Right forelimb (tissue), 1 donor: ENCODE measurements at places on chromosomes 7 and 10.

DNA sequence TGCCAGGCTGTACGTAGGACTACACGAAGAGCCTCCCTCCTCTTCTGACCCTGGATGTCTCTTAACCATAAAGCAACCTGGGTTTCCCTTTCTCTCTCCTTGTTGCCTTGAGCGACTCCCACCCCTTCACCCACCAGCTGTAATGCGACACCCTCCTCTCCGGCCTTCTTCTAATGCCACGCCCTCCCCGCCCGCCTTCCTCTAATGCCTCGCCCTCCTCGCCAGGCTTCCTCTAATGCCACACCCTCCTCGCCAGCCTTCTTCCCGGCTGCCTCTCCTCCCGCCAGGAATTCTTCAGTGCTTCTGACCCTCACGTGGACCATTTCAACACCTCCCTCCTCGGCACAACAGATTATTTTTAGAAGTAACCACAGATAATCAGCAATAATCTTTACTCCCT is 348.5 kb upstream of the SHH start:
- no peak for DNase-seq

- no peak for DNase-seq
These were observed 1690.0 kb upstream of the LRRTM3 start for GRCh38 chr10:65235846-65236245.

DNA sequence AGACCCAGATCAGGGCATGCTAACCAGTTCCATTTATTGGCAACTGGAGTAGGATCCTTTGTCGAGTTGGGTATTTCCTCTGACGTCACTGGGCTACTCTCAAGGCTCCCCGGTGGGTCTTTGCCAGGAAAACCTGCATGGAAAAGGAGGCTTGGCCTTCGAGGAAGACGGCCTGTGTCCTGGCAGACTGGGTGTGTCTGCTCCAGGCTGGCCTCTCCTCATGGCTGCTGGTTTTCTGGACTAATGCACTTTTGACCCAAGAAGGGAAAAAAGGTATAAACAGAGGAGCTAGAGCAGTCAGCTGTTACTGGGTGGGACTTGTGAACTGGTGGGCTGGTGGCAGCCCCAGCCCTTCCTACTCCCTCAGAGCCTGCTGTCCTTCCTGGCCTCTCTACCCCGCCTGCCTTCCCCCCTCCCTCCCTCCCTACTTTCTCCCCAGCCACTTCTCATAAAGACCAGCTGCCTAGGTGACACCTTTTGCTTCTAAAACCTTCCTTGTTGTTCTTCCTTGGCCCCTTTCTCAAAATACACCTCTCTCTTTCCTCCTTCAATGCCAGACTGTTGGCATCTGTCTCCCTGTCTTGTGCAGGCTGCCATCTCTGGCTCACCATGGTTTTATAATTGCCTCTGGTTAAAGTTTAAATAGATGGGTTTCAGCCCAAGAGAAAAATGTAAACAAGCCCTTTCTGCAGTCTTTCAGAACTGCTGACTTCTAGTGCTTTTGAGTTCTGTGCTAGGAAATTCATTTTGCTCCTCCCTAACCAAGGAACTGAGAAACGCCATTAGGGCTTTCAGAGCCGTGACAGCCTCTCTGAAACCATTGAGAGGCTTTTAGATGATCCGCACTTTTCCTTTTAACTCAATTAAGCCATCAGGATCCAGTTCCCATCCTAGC is 101.8 kb upstream of the MKLN1 start:
- DNase-seq = peak; percentile 68

DNA sequence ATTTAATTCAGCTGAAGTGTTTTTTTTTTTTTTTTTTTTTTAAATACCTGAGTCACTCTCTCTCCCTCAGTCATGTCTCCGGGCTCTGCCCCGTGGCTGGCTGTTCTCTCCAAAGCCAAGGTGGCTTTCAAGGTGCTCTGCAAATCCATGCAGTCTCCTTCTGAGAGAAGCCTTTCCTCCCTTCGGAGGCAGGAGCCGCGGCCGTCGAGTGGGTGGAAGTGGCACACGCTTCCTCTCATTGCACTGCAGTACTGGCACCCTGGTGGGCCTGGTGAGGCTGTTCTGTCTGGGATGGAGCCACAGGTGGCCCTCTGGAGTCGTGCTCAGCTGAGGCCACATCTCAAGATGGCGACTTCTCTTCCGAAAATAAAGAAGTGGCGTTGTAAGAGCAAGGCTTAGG is 221.8 kb downstream of the GLRX3 start:
- no peak for DNase-seq

GRCh38 chr7:146053492-146053891 is 63.1 kb upstream of the CNTNAP2 start:
- no peak for DNase-seq

GRCh38 chr7:96589038-96589437 is 120.6 kb downstream of the SEM1 start:
- DNase-seq = no peak

- no peak for DNase-seq
These were observed 22.7 kb downstream of the RAMP3 start for GRCh38 chr7:45180084-45180986.

DNA sequence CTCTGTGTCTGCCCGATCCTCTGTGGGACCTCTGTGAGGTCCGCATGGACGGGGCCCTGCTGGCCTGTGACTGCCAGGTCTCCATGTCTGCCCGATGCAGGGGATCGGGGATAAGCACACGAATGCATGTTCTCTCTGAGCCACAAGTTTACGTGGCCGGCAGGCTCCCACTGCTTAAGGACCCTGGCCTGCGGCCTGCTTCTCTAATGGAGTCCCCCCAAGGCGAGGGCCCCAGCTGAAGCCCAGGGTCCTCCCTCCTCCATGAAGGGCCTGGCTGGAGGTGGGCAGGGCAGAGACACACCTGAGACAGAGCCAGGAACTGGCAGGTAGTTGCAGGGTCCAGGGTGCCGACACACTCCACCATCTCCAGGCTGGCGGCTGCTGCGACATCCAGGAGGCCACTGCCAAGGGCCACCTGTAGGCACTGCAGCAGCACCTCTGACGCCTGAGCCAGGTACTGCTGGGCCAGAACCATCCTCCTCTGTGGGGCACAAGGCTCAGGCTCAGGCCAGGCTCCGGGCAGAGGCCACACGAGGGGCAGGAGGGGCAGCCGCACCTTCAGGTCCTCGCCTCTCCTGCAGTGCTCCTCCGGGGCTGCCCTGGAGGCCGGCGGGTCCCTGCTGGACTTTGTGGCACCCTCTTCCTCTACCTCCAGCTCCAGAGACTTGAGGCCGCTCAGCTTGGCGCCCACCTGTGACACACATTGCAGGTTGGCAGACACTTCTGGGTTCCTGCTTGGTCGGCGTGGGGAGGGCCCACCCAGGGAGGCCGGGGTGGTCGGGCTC is 60.9 kb upstream of the NKX6-2 start:
- peak; percentile 23 for DNase-seq

- DNase-seq = peak; percentile 43
These were observed 74.2 kb upstream of the LRRC4 start for GRCh38 chr7:128105228-128106022.

DNA sequence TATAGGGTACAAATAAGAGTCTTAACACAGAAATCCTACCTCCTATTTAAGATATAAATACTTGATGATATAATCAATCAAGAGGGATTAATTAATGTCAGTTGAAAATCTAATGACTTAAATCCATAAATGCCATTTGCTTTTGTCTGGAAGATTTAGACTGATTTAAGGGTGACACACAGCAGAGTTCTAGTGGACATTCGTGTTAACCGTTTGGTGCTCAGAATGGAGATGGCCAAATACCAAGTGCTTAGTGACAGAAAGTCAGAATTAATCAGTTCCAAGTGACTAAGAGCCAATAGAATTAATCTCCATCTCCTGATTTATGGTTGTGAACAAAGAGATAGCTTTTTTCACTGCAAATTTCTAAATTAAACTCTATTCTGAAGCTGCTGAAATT is 36.2 kb downstream of the NAMPT start:
- DNase-seq = no peak

DNA sequence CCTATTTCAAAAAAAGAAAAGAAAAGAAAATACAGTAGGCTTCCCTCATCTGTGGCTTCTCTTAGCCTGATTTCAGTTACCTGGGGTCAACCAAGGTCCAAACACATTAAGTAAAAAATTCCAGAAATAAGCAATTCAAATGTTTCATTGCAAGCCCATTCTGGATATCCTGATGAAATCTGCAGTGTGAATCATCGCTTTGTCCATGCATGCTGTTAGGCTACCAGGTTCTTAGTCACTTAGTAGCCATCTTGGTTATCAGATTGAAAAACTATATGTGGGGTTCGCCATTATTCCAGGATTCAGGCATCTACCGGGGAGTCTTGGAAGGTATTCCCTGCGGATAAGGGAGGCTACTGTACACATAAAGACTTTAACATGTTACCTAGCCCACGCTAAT is 991 bp upstream of the FAM204A start:
- DNase-seq = no peak

DNA sequence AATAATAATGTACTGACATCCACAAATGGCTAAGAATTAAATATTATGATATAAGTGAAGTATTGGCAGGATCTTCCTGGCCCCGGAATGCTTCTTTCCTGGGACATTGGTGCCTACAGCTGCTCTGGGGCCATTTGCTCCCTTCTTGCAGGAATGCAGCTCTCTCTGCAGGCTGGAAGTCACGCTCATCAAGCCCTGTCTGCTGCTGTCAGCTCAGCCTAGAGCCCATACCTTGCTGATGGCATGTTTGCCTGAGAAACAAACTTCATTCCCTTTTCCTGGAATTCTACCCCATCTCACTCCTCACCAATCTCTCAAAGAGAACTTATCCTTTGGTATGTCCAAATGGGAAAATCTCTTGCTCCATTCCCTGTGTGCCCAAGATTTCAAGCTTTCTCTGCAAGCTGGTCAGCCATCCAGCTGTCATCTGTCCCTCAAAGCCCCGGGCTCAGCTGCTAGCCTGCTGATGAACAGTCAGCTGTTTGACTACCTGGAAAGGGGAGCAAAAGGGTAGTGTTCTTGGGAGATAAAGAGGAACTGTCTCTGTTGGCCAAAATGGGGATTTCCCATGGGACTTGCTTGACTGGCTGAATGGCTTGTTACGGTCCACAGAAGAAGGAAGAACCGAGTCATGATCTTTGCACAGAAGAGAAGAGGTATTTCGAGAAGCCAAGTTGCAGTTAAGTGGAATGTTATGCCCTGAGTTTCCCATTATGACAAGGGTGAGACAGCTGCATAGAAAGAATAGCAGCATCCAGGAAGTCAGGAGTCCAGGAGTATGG is 12.0 kb upstream of the RASSF4 start:
- peak; percentile 56 for DNase-seq

DNA sequence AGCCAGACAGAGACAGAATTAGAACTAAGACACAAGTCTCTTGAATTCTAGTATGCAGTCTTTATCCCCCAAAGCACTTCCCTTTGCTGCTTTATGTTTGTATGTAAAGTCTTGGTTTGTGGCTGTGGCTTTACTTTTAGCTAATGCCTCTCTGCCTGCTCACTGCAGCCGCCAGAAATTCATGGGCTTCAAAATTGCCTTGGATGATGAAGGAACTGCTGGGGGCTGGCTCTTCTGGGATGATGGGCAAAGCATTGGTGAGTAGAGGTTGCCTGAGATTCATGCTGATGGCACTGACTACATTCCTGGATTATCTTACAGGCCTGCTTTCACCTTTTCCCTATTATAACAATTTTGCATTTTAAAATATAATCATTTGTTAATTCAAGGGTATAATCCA is 10.9 kb upstream of the MGAM2 start:
- no peak for DNase-seq

- DNase-seq = no peak
These were observed 185.1 kb downstream of the ARL4A start for GRCh38 chr7:12872487-12872886.
